Activated CD4-positive, alpha-beta memory T cell treated with anti-CD3 and anti-CD28 coated beads, Interleukin-2, amount 10 ng/mL, durations not matched to agents 7 days and 5 days (primary cell): ENCODE measurements at places on chromosomes 1 and 21. TPM values are rescaled to one million over a fixed set of nuclear protein-coding genes. Genes with fewer than 3 reads are reported as not detected.

DNA sequence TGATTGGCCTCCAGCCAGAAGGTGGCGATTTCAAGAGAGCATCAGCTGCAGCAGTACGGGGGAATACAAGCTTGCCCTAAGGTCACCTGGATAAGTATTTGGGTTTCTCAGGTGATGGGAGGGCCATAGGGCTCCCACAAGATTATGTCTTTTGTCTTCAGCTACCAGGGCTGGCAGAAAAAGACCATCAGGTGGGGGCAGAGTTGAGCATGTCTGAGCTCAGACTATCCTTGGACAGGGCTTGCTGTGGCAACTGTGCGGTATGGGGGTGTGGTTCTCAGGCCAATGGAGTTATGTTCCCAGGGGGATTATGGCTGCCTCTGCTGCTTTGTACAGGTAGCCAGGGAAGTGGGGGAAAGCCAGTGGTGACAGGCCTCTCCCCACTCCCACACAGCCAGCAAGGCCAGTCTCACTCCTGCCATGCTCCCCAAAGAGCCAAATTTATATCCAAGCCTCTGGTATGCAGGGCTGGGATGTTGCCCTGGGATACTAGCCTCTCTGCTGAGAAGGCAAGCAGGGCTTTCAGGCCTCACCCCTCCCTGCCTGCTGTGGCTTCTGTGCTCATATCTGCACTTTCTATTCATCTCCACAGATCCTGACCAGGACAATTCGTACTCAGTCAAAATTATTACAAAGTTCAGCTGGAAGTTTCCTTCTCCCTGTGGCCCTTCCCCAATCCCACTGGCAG, 26.6 kb upstream of the CD84 start:
- peak overlapping the region; percentile 58 for H3K27ac ChIP-seq
- DNase-seq: no peak
- peaks cover 73% of the 10 kb centered on the region for H3K36me3 ChIP-seq
- no peak overlapping the region for H3K4me3 ChIP-seq
- no peaks in the 10 kb centered on the region for H3K27me3 ChIP-seq

DNA sequence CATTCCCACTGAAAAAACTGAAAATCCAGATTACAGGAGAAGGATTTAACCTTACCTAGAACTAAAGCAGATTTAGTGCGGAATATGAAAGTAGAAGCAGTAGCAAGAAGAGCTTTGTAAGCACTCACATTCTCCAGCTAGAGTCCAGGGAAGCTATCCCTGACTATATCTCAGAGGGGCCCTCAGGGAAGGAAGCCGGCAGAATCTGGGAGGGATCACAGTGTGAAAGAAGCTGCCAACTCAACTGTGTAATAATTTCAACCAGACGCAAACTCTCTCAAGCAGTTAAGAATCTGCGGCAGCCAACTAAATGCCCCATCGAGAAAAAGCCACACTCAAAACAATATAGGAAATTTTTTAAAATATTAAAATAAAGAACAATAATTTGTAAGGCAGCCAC, 163.8 kb downstream of the EIF4G3 start:
- no peak overlapping the region for H3K4me3 ChIP-seq
- H3K4me1 ChIP-seq: peaks cover 19% of the 10 kb centered on the region
- H3K36me3 ChIP-seq: peaks cover 17% of the 10 kb centered on the region
- H3K27me3 ChIP-seq: no peaks in the 10 kb centered on the region
- no peak overlapping the region for H3K27ac ChIP-seq
- no peak for DNase-seq

DNA sequence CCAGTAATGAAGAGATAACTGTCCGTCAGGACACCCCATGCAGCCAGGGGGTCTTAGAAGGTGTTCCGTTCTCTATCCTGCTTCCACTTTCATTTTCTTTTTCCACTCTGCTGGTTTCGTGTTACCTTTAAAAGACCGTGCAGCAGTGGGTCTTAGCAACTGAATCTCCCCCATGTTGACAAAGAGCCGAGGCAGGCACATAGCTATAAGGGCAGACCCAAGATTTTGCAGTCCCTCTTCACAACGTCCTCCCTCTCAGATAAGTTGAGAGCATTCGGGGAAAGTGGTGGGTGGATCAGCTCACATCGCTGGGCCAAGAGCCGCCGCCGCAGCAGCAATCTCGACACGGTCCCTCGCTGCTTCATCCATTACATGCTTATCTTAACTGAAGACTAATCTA, 355.5 kb downstream of the LMO4 start:
- H3K27ac ChIP-seq: peak overlapping the region; percentile 42
- H3K4me3 ChIP-seq: peak overlapping the region; percentile 65
- DNase-seq: no peak
- H3K4me1 ChIP-seq: no peaks in the 10 kb centered on the region
- peaks cover 4% of the 10 kb centered on the region for H3K27me3 ChIP-seq

CCDC17 gene
- total RNA-seq: 2.6 TPM

CLIC6 gene
- not detected for total RNA-seq

IL10 gene
- total RNA-seq: 0.73 TPM

CRABP2 gene
- 0.58 TPM for total RNA-seq

TSPEAR gene
- not detected for total RNA-seq
